Stimulated activated naive CD4-positive, alpha-beta T cell (primary cell): ENCODE measurements at places on chromosomes 4 and X.

DNA sequence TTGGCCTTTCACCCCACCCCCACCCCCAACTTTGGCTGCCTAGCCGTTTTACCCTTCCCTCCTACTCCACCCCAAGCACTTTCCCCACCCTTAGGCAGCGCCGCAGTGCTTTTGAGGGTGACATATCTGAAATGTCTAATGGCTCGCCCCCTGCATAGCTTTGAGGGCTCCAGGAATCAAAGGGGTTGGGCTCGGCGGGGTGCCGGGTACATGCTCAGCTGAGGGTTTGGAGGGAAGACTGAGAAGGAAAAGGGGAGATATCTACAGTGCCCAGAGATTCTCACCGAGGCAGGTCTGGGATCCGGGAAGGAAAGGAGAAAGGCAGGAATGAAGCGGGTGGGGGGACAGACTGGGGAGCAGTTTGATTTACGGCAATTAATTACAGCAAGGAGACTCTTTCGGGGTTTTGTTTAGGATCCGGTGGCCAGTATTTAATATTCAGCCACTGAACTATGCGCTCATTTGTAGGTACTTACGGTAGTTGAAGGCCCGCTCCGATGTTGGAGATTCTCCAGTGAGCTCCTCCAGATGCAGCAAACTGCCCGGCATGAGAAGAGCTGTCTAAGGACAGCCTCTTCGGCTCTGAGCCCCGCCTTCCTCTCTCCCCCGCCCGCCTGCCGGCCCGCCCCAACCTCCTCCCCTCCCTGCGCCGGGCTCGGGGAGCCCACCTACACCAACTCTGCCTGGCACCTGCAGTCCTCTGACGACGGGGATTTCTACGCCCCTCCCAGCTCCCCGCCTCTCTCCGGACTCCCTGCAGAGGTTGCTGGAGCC is at the start of gene IGSF1:
Gene IGSF1, minus strand, starts transcription at position 569 of the 774 bp plus-strand sequence. CDS start 2,632 bp downstream, outside the sequence.
- DNase-seq: no peak

DNA sequence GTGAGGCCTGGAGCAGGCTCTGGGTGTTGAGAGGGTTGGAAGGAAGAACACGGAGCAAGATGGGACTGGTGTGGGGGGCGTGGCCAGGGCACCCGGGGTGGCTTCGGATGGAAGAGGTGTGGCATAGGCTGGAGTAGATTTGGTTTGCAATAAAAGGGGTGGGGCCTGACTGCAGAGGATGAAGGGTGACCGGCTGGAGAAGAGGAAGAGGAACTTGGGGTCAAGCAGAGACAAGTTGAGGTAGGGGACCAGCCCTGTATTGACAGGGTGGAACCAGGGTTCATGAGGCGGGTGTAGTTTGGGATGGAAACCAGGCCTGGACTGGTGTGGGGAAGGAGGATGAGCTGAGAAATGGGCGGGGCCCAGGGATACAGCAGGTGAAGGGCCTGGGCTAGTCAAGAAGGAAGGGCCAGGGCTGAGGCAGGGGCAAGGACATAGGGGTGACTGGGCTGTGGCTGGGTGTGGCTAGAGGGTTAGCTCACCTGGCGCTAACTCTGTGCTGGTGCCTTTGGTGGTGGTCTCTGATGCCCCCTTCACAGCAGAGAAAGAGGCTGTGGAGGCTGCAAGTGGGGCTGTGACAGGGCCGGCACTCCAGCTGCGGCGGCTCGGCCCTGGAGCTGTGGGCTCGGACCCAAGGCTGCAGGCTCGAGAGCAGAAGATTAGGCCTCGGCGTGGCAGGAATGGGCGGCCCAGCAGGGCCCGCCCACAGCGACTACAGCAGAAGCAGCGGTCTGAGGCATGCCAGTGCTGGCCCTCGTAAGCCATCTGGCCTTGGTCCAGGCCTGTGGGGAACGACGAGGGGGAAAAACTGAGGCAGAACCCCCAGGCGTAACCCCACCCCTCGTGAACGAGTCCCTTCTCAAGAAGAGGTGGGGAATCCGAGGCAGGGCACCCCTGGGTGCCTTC is 5.0 kb downstream of the PLP2 start:
- no peak for DNase-seq

- no peak for DNase-seq
Observed at GRCh38 chr4:8552024-8552423, 28.2 kb upstream of the GPR78 start.

DNA sequence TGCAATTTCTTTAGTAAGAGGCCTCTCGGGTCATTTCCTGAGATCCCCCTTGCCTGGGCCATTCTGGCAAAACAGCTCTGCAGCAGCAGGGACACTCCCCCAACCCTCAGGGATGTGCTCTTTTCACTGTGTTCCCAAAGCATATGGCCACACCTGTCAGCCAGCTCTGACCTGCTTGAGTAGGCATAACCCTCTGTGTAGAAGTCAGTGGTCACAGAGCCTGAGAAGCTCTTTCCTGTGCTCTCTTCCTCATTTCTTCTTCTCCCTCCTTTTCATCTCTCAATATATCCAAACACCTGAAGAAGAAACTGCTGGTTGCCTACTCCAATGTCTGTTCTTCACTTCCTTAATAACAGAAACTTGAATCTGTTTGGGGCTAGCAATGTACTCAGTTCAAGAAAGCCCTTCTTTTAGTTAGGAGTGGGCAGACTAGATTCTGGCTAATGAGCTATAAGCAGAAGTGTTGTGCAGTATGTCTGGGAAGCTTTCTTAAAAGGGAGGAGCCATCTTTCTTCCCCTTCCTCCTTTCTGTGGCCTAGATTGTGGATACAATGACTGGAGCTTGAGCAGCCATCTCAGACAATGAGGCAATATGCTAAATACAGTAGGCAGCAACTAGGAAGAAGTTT is 73.3 kb downstream of the PRPS1 start:
- DNase-seq: no peak

DNA sequence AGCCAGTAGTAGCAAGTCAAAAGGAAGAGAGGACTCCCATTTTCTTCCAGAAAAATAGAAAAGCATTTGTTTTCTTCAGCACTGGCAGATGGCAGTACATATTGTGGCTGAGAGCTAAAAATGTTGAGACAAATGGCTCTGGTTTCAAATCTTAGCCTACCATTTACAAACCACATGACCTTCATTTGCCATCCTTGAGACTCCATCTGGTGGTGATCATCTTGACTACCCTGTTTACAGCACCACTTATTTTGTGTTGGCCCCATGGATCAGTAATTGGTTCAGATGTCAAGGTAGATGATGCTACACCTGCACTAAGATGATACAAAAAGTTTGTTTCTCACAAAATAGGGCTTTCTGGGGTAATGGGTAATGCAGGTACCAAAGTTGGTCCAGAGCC is 951.8 kb upstream of the IGFBP7 start:
- DNase-seq: no peak

- peak; percentile 6 for DNase-seq
Observed at GRCh38 chrX:154734061-154734781, 16.7 kb downstream of the GAB3 start.

- DNase-seq: no peak
Observed at GRCh38 chr4:182795446-182796238, 121.5 kb downstream of the DCTD start.

GRCh38 chr4:70701271-70701670 is 12.9 kb downstream of the UTP3 start:
- DNase-seq: no peak

GRCh38 chrX:95949588-95949987 is 735.1 kb upstream of the DIAPH2 start:
- DNase-seq: no peak

- DNase-seq: no peak
Observed at GRCh38 chr4:37470245-37470644, 215.9 kb downstream of the RELL1 start.

GRCh38 chr4:75973766-75974165 is 17.0 kb downstream of the SDAD1 start:
- no peak for DNase-seq

DNA sequence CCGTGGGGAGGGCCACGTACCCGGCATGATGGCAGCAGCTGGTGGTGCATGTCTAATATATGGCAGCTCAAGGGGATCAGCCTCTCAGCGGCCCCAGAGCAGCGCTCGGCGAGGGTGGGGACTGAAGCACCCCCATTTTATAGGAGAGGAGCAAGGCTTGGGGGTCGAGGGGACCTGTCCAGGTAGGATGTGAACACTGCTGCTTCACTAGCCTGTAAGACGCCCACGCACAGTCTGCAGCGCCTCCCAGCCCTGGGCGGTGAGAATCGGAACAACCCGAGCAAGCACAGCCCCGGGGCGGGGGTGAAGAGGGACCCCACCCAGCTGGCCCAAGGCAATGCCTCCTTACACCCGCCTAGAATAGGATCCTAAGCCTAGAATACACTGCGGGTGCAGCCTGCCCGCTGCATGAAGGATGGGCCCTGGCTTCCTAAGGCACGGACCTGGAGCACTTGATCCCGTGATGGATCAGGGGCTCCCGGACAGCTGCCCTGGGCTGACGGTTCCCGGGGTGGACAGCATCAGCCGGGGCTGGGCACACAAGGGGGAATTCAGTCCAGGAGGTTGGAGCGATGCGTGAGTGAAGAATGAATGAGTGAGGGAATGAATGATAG is 17.6 kb downstream of the ADRA2C start:
- no peak for DNase-seq

DNA sequence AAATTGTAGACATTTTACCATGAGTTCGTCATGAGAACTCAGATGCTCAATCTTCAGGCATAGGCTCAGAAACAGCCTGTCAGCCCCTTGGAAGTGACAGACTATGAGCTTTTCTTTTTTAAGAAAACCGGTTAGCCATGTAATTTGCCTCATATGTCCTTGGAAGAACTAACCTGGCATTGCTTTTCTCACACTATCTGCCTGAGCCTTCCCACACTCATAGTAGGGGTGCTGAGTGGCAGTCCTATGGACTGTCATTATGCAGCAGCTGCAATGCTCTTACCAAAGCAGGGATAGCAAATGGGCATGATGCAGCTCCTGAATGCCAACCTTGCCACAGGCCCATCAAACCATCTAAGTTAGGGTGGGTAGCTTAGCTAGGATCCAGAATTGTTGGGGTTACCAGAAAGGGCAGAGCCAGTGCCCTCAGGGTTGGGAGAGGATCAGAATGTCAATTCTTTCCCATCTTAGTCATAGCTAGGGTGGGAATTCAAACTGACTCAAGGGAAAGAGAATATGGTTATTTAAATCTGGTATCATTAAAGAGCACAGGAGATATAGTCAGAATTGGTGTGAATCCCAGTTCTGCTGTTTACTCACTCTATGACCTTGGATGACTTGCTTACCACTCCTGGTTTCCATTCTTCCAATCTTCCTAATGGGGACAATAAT is 230.6 kb upstream of the CPEB2 start:
- no peak for DNase-seq

DNA sequence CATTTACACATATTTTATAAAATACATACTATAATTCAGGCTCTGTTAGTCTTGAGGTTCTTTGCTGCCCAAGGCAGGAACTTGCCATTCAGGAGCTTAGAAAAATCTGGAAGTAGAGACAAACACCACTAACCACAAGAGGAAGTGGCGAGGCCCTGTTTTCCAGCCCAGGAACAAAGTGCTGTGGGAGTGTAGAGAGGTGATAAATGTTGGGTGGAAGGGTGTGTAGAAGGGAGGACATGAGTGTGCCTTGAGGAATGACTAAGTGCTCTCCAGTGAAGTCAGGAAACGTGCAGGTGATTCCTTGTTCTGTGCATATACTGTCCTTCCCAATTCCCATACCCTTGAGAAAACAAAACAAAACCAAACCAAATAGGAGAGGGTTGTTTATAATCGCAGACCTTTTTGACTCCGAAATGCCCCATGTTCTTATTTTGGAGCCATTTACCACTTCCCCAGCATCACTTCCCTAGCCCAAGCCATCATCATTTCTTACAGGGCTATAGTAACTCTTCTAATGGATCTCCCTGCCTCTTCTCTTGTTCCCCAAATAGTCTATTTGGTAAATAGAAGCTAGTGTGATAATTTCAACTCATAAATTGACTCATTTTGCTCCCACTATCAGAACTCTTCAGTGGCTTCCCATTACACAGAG is 83.2 kb downstream of the GPAT3 start:
- no peak for DNase-seq

DNA sequence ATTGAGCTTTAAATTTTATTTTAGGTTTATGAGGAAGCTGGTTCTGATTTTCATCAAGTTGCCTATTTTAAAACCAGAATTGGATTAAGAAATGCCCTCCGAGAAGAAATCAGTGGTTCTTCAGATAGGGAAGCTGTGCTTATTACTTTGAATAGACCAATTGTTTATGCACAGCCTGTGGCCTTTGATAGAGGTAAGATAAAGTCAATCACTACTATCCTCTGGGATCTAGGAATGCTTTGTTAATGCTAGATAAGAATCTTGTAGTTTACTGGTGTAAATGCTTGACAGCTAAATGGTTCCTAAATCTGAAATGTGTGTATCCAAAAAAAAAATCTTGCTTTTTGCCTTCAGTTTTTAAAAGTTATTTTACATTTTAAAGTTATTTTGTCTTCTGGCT is 73.0 kb upstream of the ADAD1 start:
- no peak for DNase-seq

- DNase-seq: no peak
Observed at GRCh38 chrX:119419146-119419545, 20.0 kb downstream of the SLC25A43 start.

GRCh38 chr4:82447886-82448285 is 17.5 kb downstream of the ENOPH1 start:
- DNase-seq: no peak

GRCh38 chr4:74168841-74169240 is 10.9 kb downstream of the MTHFD2L start:
- DNase-seq: no peak

- no peak for DNase-seq
Observed at GRCh38 chr4:8402640-8403039, 37.9 kb downstream of the ACOX3 start.

DNA sequence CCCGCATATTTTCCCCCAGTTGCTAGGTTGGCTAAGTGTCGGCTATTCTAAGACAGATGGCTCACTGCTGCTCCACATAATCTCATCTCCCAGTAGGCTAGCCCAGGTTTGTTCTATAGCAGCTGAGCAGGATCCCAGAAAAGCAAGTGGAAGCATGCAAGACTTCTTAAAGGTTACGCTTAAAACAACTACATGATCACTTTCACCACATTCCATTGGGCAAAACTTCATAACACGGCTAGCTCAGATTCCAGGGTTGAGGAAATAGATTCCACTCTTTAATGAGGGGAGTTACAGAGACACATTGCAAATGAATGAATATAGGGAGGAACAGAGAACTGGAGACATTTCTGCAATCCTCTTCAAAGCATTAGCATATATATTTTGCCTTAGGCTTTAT is 12.9 kb upstream of the RAB33B start:
- no peak for DNase-seq

- no peak for DNase-seq
Observed at GRCh38 chr4:8191136-8191747, 7.8 kb upstream of the SH3TC1 start.

DNA sequence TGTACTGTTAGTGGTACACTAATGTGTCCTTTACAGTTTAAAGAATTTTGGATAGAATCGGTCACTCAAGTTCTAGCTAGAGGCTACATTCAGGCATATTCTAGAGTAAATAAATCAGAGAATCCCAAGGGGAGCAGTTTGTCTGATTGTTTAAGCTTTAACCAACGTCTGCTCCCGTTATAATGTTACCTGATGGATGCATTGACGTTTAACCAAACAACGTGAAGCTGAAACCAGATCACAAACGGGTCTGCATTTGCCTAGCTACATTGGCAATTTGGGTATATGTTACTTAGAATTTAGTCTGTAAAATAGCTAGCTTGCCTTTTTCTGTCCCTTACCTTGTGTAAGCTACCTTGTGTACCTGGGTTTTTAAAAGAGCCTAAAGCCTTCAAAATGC is 1.6 kb downstream of the PI4K2B start:
- no peak for DNase-seq
